ENCODE measurements at places on chromosomes 11 and 22.

GRCh38 chr22:24893341-24894070, 53.0 kb downstream of the LHFPL7 start:
- no peak for DNase-seq

DNA sequence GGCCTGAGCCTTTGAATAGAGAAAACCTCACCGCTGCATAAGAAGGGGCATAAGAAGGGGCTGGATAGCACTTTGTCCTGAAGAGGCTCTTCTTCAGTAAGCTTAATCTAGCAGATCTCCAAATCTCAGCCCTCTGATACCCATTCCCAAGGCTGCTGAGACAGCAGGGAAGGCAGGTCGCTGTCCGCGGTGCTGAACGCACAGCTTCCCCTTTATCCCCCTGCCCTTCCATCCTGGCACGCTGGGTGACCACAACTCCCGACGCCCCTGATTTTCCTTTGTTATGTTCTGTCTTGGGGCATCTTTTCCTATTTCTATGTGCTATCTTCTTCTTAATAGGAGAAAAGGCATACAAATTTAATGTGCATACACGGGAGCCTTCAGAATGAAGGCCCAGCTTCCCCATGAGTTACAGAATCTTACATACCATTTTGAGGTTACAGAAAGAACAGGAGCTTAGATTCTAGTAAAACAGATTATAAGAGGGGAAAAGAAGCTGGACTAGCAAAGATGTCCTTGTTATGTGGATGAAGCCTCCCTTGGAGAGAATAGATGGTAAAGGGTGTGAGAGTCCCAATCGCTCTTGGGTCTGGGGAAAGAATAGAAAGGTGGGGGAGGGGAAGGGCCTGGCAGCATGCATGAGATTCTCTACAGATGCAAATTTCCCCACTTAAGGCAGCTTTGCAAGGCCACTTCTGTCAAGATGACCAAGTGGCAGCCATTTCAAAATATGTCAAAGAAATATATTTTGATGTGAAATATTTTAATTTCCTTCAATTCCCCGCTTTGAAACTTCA, 5.7 kb upstream of the SULT4A1 start:
- DNase-seq, result peak; percentile 51

DNA sequence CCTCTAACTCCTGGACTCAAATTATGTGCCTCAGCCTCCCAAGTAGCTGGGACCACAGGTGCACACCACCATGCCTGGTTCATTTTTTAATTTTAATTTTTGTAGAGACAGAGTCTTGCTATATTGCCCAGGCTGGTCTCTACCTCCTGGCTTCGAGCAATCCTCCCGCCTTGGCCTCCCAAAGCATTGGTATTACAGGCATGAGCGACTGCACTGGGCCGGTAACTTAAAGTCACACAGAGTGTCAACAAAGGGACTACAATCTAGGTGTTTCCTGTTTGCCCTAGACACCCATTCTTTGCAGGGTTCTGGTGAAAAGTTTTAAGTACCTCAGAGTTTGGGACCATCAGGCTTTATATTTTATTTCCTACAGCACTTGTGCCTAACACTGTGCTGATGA, 8.4 kb downstream of the UVRAG start:
- DNase-seq, result no peak

DNA sequence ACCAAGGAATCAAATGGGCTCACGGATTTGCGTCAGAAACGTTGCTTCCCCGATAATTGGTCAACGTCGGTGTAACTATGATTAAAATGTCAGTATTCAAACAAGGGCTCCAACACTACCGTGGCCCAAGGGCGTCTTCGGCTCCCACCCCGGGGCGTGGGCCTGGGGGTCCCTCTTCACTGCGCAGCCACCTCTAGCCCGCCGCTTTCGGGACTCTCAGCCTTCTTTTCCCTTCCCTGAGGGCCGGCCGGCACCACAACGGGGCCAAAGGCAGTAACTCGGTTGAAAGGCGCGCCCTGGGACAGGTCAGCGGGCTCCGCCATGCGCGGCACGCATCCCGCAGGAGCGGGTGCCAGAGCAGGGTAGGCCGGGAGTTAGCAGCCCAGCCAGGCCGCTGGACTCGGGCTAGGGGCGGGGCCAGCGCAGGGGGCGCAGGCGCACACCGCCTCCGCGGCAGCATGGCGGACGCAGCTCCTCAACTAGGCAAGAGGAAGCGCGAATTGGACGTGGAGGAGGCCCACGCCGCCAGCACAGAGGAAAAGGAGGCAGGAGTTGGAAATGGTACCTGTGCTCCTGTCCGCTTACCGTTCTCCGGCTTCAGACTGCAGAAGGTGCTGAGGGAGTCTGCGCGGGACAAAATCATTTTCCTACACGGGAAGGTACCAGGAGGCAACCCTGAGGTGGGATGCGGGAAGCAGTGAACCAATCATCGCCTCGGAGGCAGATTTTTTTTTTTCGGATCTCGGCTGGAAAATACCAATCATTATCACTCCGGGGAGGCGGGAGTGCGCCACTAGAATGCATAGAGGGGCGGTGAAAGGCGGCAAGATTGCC, at the start of gene DCPS:
Gene DCPS, plus strand, starts transcription at position 438 of the 834 bp plus-strand sequence. Its CDS starts 21 bp downstream, at position 459.
- DNase-seq, result peak; percentile 92

GRCh38 chr11:76131671-76132631, 74.4 kb downstream of the WNT11 start:
- DNase-seq, result no peak

DNA sequence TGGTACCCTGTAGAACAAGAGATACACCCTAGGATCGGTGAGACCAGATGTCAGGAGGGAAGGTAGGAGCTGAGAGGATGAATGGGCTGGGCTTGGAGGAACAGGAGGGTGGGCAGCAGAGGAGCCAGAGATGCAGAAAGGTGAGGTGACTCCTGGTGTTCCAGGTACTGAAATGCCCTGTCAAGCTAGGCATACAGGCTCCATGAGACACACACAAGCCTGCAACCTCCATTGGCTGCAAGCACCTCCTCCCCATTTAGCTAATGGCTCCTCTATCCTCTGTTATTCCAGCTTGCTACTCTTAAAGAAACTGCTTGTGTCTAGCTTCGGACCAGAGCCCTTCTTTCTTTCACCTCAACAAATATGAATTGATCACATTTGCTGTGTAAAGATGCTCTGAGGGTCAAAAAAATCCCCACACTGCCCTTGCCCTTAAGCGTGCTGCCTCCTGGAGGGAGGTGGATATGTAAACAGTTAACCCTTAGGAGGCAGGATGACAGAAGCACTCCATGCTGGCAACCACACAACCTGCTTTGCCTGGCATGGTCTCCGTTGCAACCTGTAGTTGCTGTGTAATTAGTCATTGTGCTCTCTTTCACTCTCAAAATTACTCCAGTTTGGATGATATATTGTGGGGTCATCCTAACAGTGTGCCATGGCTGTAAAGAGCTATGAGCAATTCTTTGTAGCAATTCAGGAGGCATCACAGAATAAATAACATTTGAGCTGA, 156.0 kb downstream of the PKNOX2 start:
- DNase-seq, result no peak

DNA sequence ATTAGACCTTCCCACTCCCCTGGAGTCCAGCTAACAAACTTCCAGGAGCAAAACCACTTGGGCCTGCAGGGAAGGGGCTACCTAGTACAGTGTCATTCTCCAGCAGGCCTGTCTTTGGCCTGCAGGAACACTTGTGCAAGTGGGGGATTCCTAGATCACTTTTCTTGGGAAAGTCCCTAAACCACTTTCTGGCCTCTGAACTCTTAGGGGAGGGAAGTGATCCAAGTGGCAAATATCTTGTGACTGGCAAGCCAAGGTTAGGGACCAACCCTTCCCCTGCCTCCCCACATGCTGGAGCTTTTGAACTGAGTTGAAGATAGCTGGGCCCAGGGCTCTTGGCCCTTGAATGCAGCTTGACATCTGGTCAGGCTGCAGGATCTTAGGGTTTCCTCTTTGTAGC, 17.2 kb downstream of the PPFIBP2 start:
- peak; percentile 8 for DNase-seq

DNA sequence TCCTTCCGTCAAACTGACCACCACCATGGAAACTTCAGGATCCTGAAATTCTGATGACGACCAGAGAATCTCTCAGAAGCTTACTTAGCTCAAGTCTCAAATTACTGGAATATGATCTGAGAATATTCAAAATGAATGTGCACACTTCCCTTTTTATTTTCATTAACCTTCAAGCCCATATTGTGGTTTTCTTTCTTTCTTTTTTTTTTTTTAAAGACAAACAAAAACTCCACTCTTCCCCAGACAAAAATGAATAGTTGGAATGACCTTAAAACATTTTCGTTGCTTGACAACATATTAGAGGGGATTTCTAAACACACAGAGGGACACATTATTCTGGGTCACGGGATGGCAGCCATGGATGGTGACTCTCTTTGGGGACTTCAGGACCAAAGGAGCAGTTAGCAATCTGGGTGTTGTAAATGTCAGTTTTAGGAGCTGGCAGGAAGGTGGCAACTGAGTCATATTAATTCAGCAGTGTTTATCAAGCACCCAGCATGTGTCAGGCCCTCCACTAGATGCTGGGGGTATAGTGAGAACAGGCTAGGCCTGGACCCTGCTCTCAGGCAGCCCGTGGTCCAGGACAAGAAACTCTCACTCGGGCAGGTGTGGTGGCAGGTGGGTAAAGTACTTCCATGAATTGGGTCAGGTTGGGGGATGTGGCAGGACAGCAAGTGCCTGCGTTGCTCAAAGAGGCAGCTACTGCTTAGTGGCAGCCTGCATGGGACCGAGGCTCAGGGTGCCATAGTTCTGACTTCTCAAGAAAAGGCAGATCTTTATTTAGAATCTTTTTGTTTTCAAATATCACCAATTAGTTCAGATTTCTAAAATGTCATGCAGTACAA, 126.1 kb downstream of the HIPK3 start:
- no peak for DNase-seq

GRCh38 chr22:29148036-29148435, 57.7 kb upstream of the EMID1 start:
- no peak for DNase-seq

DNA sequence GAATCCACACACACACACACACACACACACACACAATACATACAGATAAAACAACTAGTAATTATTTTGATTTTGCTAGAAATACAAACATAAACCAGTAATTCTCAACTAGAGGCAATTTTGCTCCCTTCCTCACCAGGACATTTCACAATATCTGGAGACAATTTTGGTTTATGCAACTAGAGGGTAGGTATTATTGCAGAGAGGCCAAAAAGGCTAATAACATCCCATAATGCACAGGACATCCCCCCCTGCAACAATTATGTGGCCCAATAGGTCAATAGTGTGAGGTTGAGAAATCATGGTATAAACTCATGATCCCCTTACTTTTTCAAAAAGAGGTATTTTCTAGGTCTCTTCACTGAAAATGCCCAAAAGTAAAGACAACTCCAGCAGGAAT, 29.0 kb downstream of the PGR start:
- DNase-seq, result no peak

GRCh38 chr11:57781529-57781943, 19.9 kb downstream of the CTNND1 start:
- DNase-seq, result peak; percentile 86

DNA sequence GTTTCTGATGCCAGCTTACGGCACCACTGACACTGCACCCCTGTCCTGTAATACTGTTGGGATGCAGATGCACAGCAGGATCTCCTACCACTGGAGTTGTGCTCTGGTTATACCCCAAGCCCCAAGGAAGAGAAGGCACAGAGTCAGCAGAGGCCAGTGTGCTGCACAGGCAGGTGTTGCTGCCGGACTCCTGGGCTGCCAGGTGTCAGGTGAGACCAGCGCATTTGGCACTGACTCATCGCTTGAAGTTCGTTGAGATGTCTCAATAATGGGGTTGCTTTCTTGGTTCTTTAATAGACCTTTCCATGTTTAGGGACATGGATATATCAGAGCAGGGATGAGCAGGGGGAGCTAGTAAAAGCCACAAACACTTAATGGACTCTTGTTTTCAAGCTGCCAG, 75.7 kb upstream of the TTC12 start:
- no peak for DNase-seq

DNA sequence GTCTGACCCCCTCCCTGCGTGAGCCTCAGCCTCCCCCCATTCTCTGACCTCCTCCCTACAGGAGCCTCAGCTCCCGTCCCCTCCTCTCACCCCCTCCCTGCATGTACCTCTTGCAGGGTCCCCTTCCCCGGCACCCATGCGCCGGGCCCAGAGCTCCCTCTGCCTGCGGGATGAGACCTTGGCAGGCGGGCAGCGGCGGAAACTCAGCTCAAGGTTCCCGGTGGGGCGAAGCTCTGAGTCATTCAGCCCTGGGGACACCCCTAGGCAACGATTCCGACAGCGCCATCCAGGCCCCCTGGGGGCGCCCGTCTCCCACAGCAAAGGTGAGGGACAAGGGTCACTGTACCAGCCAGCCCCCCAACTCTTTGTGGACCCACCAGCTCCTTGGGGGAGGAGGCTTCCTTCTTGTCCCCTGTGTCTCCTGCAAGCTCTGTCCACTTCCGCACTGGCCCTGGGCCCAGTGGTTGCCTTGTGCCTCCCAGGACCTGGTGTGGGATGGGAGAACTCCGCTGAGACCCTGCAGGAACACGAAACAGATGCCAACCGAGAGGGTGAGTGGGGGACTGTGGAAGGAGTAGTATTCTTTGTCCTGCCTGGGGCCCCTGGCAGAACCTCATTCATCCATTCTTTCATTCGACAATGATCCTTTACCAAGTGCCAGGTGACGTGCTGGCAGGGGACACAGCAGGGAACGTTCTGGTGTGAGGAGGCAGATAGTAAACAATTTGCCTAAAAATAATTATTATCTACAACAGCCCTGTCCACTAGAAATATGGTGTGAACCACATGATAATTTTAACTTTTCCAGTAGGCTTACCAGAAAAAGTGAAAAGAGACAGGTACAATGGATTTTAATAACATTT, 3.7 kb upstream of the RPS6KA4 start:
- DNase-seq, result peak; percentile 87

DNA sequence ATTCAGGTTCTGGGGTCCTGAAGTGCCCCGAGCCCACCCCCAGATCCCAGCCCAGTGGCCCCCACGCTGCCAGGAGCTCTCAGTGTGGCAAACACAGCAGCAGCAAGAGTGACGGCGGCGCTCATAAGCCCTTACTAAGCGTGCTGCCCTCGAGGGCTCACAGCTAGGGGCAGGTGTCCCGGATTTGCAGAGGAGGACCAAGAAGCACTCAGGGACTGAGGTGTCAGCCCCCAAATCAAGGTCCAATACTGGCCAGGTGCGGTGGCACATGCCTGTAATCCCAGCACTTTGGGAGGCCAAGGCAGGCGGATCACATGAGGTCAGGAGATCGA, 25.4 kb downstream of the CELSR1 start:
- no peak for DNase-seq

GRCh38 chr11:121766991-121767390, 314.2 kb upstream of the SORL1-AS1 start:
- DNase-seq, result no peak

GRCh38 chr11:32178692-32179091, 87.8 kb downstream of the RCN1 start:
- no peak for DNase-seq

DNA sequence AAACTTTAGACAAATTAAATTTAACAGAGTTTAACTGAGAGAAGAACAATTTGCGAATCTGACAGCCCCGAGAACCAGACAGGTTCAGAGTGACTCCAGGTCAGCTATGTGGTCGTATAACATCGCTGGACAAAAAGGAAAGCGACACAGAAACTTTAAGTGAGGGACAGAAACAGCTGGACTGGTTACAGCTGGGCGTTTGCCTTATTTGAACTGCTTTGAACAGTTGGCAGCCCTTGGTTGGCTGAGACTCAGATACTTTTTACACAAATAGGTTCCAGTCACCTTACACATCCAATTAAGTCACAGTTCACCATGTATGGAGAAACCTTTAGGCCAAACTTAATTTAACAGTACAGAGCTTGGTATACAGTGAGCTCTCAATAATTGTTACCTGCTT, 436.9 kb downstream of the GUCY1A2 start:
- DNase-seq, result no peak

Measured in kidney tubule cell (primary cell).